ENCODE measurements at places on chromosomes 6 and 20.

- DNase-seq = no peak
Measured at GRCh38 chr20:63156221-63156671, 59.7 kb downstream of the YTHDF1 start.

- DNase-seq = no peak
Measured at GRCh38 chr20:44001667-44002596, 87.3 kb downstream of the TOX2 start.

GRCh38 chr6:33904050-33904746 lies 100.4 kb upstream of the MLN start:
- DNase-seq = no peak

- DNase-seq = no peak
Measured at GRCh38 chr20:3787324-3788014, 929 bp upstream of the CENPB start.

DNA sequence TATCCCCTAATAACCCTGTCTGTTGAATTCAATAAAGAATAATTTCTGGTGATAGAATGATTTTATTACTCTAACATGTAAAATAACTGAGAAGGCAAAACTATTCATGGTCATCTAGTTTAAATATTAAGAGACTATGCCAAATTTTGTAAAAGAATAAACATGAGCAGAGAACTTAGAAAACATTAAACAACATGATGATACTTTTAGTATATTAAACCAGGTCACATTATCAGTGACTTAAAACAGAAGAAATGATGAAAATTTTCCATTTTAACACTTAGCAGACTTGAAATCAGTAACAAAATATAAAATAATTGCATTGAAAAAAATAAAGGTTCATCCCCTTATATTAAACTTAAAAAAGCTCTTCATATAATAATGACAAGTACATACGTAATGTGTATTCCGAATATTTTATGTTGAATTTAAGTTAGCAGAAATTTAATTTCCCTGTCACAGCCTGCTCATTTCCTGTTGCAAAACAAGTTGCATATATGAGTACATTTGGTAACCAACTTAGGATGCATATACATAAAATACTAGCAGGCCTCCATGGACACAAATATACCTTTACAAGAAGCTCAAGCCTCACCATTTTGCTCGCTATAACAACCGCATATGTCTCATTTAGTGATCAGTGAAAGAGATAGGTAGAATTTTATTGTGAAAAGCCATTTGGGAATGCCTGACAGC lies 40.6 kb downstream of the DTNBP1 start:
- DNase-seq = no peak

GRCh38 chr6:117345292-117345610 lies 79.9 kb downstream of the VGLL2 start:
- DNase-seq = no peak

GRCh38 chr6:38021029-38021428 lies 201.5 kb downstream of the ZFAND3 start:
- DNase-seq = no peak

GRCh38 chr6:26275663-26276062 lies 89.3 kb upstream of the BTN3A2 start:
- no peak for DNase-seq

DNA sequence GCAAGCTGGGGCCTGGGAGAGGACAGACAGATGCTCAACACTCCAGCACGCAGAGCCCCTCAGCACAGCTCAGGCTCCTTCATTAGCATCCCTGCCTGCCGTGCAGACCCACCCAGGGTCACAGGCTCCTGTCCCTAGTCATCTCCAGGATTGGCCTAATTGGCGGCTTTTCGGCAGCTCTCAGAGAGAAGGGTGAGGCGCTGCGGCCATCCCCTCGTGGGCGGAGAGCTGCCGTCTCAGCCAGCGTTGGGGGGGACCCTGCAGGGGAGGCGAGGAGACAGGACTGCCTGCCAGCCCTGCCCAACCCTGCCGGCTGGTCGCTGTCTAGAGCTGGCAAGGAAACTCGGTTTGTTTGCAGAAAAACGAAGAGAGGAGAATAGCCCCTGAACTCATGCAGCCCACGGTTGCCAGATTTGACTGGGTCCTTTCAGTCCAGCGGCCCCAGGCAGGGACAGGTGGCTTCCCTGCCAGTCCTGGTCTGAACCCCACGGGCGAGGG lies 26.8 kb downstream of the BHLHE23 start:
- DNase-seq = no peak

- DNase-seq = no peak
Measured at GRCh38 chr20:15033269-15033668, 695.9 kb upstream of the FLRT3 start.

- no peak for DNase-seq
Measured at GRCh38 chr6:118529756-118530155, 18.3 kb upstream of the PLN start.

DNA sequence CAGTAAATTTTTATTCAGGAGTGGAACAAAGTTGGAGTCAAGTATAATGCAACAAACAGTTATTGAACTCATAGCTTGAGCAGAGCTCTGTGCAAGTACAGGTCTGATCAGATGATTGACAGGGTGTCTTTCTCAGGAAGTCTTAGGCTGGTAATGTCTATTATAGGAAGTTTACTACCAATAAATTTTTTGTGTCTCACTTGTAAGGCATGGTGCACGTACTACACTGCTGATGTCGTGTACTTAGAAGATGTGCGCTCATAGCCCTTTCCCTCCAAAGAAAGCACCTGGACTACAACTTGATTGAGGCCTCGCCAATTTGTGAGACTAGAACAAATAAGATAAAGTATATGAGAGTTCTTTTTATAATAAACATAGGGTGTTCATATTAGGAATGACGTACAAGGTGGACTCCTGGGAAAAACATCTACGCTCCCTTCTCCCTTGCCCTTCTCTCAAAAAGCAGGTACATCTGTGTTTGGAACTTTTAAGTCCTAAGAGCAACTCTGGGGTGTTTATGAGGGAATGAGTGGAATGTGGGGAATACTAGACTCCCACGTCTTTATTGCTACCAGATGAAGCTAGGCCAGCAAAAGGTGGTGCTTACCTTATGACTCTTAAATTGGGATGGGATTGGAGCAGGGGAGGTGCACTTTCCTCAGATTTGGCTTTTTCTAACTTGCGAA lies 1.5 kb downstream of the NDUFAF5 start:
- DNase-seq = no peak

- DNase-seq = no peak
Measured at GRCh38 chr6:50842446-50842845, 23.8 kb downstream of the TFAP2B start.

GRCh38 chr20:18058661-18059467 lies 1.1 kb upstream of the OVOL2 start:
- DNase-seq = no peak

All from activated naive CD8-positive, alpha-beta T cell treated with anti-CD3 and anti-CD28 coated beads, Interleukin-2, amount 50 U/mL, for 16 hours (primary cell).